ENCODE measurements at places on chromosomes 16 and 17.

DNA sequence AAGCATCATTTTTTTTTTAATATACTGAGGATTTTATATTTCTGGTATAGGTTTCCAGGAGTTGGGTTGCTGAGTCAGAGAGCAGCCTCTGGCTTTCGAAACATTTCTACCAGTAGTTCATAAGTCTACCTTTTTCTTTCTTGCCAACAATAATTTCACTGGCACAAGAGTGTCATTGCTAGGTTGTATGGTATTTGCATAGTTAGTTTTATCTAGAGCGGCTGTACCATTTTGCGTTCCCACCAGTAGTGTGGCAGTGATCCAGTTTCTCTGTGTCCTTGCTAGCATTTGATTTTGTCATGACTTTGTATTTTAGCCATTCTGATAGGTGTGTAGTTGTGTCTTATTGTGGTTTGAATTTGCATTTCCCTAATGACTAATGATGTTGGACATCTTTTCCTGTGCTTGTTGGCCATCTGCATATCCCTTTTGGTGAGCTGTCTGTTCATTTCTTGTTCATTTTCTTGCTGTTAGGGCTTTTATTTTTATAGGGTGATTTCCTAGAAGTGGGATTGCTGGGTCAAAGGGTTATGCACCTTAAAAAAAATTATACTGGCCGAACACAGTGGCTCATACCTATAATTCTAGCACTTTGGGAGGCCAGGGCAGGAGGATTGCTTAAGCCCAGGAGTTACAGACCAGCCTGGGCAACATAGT, 39.9 kb downstream of the SNX29 start:
- no peak for DNase-seq

DNA sequence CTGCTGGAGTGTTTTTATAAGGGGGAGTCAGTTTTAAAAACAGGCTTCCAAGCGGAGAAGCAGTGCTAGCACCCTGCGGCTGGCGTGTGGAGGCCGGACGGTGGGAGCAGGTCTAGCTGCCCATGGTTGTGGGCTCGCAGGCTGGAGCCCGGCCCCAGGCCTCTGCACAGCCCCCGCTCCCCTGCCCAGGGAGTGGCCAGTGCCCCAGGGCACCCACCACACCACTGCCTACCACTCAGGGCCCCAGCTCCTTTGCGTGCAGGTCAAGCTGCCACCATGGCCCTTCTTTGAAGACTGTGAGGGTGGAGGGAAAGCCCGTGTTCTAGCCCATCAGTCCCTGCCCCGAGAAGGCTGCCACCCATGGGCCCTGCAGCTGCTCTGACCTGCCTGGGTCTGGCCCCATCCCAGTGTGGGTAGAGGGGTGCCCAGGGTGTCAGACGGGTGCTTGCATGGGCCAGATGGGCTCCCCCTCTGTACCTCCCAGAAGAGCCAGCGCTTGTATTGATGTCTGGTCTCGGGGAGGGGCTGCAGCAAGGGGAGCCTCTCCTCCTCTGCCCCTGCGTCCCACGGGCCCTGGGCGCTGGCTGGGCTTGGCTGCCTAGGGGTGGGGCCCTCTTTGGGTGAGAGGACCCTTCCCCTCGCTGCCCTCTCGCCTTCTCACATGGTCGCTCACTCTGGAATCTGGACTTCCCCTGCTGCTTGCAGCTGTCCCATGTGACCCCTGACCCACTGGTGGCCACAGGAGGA, 1.5 kb upstream of the NUDT16L1 start:
- no peak for DNase-seq

DNA sequence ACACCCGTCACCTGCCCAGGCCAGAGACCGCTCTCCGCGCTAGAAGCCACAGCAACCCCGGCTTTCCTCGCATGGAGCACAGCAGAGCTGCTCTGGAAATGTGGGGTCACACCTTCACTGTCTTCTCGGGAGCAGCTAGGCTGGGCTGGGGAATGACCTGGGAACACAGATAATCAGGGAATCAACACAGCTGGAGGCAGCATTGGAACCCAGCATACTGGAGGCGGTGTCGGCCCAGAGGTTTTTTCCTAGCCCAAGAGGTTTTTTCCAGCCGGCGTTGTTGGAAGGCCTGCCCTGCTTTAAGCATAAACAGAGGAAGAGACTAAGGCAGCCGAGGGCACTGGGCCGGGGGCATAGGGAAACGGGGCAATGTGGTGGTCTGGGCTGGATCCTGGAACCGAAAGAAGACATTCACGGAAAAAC, 791 bp upstream of the PLD6 start:
- DNase-seq: no peak

- DNase-seq: no peak
Observed at GRCh38 chr17:59506894-59507726, 58.3 kb upstream of the DHX40 start.

- no peak for DNase-seq
Observed at GRCh38 chr16:11349599-11350276, 4.5 kb downstream of the RMI2 start.

GRCh38 chr17:12415031-12415430, 250.7 kb upstream of the MYOCD start:
- DNase-seq: no peak

DNA sequence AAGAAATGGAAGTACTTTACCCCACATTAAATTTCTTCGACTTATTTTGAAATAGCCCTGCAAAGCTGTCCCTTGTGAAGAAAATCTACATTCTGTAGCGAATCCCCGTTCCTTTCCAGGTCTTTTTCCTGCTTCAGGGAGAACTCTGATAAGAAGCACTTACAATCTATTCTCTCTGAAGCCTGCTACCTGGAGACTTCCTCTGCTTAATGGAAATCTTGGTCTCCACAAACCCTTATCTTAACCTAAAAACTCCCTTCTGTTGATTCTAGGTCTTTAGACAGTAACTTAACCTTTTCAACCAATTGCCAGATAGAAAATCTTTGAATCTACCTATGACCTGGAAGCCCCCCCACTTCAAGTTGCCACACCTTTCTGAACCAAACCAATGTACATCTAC, 1.6 kb upstream of the CYBC1 start:
- DNase-seq: no peak

DNA sequence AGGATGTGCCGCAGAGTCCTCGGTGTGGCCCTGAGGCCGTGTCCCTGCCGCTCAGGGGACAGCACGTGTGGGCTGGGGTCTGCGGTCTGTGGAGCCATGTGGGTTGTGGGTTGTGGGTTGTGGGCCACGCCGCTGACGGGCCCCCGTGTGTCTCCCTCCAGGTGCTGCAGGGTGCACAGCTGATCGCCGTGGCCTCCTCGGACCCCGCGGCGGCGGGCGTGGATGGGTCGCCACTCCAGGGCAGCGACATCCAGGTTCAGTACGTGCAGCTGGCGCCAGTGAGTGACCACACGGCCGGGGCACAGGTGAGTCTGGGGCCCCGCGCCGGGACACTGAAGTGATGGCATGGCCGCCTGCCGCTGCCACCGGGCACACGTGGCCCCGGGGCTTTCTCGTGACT, 120.7 kb downstream of the BANP start:
- DNase-seq: no peak

GRCh38 chr17:68710976-68711375, 109.8 kb upstream of the FAM20A start:
- no peak for DNase-seq

DNA sequence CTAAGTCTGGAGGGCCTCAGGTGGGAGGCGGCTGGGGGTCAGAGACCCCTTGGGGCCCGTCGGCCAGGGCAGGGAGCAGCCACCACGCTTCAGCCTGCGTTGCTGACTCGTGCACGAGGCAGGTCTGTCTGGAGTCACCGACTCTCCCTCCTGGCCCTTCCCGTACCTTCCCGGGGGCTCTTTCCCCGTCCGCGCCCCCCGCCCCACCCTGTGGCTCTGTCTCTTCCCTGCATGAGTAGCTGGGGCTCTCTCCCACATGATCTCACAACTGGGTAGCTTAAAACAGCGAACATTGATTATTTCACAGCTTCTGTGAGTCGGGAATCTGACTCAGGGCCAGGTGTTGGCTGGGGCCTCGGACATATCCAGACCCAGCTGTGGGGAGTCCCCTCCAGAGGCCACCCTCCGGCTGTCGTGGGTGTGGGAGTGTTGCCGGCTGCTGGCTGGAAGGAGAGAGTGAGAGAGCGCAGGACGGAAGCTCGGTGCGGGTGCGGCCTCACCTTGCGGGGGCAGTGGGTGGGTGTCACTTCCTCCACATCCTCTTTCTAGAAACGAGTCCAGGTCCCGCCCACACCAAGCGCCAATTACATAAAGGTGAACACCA, 17.3 kb downstream of the BAHCC1 start:
- peak; percentile 74 for DNase-seq

DNA sequence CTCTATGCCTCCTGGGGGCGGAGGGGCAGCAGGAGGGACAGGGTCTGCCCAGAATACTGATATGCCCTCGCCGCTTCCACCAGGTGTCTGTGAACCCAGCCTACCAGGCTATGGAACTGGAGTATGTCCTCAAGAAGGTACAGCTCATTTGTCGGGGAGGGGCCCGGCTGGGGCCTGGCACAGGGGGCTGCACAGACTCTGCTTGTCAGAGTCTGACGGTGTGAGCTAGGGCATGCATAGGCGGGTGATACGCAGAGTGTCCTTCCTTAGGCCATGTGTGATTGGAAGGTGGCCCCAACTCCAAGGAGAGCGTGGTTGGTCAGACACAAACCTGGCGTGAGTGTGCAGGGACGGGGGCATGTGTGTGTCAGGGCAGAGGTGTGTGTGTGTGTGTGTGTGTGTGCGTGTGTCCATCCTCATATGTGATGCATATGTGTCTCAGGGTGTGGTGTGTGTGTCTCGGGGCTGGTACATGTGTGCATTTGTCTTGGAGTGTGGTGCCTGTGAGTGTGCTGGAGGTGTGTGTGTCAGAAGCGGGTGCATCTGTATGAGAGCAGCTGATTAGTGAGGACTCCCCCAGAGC, 7.0 kb downstream of the CHAD start:
- no peak for DNase-seq

- DNase-seq: no peak
Observed at GRCh38 chr16:11587643-11588247, 1.0 kb upstream of the LITAF start.

- DNase-seq: no peak
Observed at GRCh38 chr16:81447383-81448101, 2.9 kb downstream of the CMIP start.

- DNase-seq: no peak
Observed at GRCh38 chr17:65956814-65957213, 235.1 kb downstream of the CEP112 start.

GRCh38 chr17:63153488-63153887, 187.5 kb downstream of the TANC2 start:
- DNase-seq: no peak

GRCh38 chr17:8125154-8125946, 1.4 kb upstream of the HES7 start:
- peak; percentile 99 for DNase-seq

DNA sequence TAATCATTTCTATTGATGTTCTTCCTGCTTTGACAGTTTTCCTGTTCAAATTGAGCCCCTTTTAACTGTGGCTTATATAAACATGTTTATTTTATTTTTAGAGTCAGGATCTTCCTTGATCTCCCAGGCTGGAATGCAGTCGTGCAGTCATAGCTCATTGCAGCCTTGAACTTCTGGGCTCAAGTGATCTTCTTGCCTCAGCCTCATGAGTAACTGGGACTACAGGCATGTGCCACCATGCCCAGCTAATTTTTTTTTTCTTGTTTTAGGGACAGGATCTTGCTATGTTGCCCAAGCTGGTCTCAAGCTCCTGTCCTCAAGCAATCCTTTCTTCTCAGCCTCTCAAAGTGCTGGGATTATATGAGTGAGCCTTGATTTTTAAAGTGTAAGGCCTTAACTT, 14.7 kb downstream of the PHKB start:
- DNase-seq: no peak

GRCh38 chr16:57960826-57961472, 10.0 kb downstream of the CNGB1 start:
- no peak for DNase-seq

GRCh38 chr17:74526681-74527080, 4.6 kb downstream of the CD300LB start:
- DNase-seq: no peak

GRCh38 chr16:87675111-87675719, 72.9 kb downstream of the JPH3 start:
- DNase-seq: no peak

GRCh38 chr17:27430882-27431491, 25.3 kb upstream of the KSR1 start:
- peak; percentile 32 for DNase-seq

- peak; percentile 75 for DNase-seq
Observed at GRCh38 chr17:38728290-38728831, 1.8 kb upstream of the CISD3 start.

DNA sequence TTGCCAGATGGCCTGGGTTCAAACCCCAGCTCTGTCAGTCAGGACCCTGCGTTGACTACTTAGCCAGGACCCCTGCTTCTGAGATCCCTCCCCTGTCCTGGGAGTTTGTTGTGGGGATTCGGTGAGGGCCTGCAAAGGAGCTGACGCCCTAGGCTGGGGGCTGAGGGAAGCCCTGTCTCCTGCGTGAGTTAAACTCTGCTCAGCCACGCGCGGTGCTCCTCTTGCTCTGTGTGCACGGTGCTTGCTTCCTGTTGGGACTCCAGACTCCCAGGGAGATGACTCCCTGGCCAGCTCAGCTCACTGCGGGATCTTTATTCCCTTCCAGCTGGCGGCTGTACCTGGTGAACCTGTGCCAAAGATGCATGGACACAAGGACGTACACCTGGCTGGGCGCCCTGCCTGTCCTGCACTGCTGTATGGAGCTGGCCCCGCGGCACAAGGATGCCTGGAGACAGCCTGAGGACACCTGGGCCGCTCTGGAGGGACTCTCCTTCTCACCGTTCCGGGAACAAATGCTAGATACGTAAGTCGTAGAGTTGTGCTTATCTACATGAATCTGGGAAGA, 37.4 kb downstream of the RNF213 start:
- no peak for DNase-seq

DNA sequence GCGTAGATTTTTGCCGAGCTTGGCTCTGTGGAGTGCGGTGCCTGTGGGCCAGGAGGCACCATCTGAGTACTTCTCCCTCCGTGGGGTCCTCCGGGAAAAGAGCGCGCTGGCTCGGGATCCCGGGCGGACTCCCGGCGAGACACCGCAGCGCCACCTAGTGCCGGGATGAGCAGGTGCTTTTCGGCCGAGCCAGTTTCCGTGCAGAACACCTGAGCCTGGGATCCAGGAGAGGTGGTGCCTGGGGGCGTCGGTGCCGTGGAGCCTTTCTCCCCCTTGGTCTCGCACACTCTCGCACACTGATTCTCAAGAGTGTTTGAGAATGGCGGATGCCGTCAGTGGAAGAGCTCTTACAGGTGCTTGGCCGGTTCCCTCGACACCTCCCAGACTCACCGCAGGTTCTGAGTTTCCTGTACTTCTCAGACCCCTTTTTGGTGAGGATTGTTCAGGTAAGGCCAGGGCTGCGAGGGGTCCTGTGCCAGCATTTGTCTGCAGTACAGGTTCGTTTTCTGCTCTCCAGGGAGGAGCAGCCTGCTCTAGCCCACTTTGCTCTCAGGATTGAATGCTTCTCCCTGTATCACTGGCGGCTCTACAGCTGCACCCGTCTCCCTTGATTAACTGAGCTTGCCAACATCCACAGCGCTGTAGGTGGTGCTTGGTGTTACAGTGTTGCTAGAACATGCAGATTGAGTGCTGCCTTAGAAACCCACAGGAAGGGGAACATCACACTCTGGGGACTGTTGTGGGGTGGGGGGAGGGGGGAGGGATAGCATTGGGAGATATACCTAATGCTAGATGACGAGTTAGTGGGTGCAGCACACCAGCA, 23.3 kb downstream of the TBCD start:
- DNase-seq: peak; percentile 63
